ENCODE measurements at places on chromosomes 5 and 9.

- no peak for DNase-seq
Observed at GRCh38 chr9:125293134-125293533, 31.5 kb downstream of the GAPVD1 start.

DNA sequence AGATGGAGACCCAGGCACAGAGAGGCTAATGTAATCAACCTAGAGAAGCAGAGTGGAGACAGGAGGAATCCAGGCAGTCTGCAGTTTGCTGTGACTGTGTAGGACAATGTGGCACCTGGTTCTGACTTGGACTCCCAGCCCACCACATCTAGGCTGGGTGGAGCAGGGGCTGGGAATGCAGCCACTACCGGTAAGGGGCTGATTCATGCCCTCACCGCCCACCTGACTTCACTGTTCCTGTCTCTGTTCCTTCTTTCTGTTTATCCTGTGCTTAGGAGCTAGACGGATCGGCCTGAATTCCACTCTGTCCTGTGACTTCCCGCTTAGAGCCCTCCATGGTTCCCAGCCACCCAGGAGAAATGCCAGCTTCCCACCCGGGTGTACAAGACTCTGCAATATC, 2.6 kb downstream of the PDLIM4 start:
- no peak for DNase-seq

GRCh38 chr5:131357739-131358561, 94.1 kb downstream of the CDC42SE2 start:
- no peak for DNase-seq

DNA sequence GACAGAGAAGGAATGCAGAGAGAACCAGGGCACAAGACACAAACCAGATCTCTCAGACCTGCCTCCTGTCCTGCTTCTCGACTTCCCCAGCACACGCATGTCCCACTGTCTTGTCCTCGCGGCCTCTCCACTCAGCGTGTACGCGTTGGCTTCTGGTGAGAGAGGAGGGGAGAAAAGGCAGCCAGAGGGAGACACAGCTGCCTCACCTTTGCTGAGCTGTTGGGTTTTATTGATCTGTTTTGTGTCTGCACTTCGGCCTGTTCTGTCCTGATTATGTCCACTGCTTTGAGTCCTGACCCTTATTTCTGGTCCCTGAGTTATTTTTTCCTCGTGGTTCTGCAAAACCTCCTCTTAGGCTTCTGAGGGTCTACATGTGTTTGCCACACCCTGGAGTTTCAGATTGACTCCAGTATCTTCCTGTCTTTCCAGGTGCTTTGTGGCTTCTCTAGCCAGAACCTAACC, 87.5 kb upstream of the AGXT2 start:
- DNase-seq, result no peak

- DNase-seq, result no peak
Observed at GRCh38 chr5:11962122-11962521, 57.9 kb upstream of the CTNND2 start.

Measured in stimulated activated CD4-positive, alpha-beta T cell treated with anti-CD3 and anti-CD28 coated beads, Interleukin-15, amount 100 ng/mL, for 1 hour (primary cell).